ENCODE measurements at places on chromosomes 2 and 18.

GRCh38 chr2:148716378-148716920, 71.9 kb downstream of the EPC2 start:
- no peak for DNase-seq

GRCh38 chr2:137173463-137173862, 408.1 kb downstream of the THSD7B start:
- DNase-seq = no peak

DNA sequence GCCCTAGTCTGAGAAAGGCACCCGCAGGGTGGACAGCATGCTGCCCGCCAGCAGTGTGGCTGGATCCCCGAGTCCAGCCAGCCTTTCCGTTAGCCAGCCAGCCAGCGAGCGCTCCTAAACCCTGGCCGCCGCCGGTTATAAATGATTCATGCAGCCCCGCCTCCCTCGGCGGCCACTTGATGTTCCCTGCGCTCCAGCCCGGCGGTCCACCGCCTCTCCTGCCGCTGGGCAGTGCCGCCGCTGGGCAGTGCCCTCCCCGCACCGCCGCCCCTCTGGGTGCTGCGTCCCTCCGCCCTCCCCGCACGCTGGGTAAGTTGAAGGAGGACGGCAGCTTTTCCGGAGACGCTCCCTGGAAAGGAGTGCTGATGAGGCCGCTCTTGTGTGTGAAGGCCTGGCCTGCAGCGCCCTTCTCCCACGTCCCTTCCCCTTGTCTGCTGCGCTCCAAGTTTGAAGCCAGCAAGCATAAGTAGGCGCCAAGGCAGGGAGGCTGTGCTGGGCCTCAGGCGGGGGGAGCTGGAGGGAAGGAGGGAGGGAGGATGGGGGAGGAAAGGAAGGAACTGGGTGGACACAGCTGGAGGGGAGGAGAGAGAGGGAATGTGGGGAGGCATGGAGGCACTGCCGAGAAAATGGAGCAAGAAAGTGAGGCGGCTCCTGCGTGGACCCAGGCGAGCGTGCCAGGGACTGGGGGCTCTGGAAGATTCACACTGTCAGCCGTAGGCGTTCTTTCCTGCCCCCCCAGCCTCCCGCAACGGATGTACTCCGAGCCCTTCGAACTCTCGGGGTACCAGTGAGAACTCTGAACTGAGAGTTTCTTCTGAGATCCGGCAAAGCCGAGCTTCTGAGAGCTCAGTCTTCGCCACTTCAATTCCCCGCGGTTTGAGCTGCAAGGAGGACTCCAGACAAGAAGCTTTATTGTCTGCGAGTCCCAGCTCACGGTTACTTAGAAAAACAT, 131.9 kb downstream of the GLI2 start:
- no peak for DNase-seq

GRCh38 chr2:65319072-65319673, 91.5 kb downstream of the ACTR2 start:
- DNase-seq = no peak

DNA sequence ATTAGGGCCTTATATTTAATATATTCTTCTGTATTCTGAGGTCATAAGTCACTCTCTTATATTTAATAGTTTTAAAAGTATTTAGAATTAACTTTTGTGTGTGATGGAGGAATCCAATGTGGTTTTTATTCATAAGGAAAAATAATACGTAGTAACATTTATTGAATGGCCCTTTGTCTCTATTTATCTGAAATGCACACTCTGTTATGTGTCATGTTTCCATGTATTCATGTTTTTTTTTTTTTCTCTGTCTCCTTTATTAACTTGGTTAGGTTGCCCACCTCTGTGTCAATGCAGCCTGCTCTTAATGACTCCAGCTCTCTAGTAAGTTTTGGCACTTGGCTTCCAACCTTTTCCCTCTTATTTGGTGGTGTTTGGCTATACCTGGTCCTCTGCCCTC, 33.8 kb downstream of the RNF144A start:
- no peak for DNase-seq

DNA sequence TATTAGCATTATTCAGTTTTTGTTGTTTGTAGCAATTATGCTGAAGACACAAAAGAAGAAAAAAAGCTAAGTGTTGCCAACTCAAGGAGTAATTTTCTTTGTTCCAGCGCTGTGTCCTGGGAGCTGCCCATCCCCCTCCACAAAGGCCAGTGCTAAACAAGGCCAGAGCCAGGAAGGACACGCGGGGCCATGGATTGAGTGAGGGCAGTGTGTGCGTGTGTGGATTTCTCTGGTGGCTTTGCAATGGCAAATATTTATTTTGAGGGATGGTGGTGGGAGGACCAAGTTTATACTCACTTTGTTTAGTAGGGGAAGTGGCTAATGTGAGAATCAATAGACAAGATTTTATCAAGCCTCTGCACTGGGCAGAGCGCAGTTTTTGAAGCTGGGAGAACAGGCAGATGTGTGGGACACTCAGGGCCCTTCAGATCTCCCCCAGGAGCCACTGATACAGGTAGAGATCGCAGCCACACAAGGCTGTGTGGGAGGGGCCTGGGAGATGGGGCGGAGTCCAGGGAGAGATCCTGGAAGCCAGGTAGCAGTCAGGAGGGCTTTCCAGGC, 11.4 kb downstream of the AGAP1 start:
- DNase-seq = peak; percentile 60

DNA sequence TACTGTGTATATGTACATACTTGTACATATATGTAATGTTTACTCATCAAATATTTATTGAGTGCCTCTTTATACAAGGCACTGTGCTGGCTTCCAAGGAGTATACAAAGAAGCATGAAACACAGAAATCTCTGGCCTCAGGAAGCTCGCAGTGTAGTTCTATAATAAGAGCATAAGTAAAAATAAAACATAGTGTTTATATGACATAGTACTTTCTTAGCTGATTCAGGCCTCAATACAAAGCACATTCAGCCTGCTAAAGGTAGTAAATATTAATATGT, 13.9 kb downstream of the STAMBP start:
- no peak for DNase-seq

DNA sequence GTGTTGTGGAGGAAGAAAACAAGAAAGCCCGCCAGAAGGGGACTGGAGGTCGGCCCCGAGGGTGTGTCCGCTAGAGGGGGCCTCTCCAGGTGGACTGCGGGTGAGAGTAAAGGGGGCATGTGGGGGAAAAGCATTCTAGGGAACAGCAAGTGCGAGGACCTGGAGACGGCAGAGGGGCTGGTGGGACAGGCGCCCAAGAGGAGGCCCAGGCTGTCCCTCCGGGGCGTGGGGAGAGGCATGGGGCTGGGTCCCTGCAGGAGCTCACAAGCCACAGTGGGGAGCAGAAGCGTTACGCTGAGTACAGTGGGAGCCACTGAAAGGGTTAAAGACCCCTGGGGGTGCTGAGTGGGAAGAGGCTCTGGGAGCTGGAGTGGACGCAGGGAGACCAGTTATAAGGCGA, 1.6 kb upstream of the KLF11 start:
- no peak for DNase-seq

DNA sequence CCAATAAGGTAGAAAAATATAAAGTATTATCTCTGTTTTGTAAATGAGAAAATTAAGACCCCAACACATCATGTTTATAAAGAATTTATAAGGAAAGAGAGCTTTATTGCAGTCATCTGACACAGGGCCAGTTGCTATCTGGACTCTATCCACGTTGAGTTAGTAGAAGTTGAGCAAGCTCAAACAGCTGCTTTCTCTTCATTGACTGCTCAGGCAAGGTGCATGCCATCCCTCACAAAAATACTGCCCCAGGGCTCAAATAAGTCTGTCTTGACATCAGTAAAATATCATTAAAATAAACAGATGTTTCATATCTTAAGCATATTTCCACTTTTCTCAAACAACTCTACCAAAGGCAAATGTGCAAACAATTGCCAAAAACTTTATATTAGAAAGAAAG, 14.8 kb downstream of the COL5A2 start:
- no peak for DNase-seq

DNA sequence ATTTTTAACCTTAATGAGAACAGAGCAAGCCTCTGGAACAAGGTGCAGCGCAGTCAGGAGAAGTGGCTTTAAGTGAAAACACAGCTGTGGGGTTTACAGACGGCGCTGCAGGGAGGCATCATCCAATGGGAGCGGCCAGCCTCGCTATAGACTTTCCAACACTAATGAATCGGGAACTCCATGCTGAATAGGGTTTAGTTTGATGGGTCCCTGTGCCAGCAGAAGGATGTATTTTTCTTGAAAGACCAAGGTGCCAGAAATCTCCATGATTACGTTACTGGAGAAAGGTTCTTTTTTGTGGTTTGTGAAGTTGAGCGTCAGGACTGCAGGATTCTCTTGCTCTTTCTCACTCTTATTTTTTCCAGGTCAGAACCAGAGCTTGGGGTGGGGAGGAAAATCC, 87.9 kb upstream of the ALPP start:
- no peak for DNase-seq

DNA sequence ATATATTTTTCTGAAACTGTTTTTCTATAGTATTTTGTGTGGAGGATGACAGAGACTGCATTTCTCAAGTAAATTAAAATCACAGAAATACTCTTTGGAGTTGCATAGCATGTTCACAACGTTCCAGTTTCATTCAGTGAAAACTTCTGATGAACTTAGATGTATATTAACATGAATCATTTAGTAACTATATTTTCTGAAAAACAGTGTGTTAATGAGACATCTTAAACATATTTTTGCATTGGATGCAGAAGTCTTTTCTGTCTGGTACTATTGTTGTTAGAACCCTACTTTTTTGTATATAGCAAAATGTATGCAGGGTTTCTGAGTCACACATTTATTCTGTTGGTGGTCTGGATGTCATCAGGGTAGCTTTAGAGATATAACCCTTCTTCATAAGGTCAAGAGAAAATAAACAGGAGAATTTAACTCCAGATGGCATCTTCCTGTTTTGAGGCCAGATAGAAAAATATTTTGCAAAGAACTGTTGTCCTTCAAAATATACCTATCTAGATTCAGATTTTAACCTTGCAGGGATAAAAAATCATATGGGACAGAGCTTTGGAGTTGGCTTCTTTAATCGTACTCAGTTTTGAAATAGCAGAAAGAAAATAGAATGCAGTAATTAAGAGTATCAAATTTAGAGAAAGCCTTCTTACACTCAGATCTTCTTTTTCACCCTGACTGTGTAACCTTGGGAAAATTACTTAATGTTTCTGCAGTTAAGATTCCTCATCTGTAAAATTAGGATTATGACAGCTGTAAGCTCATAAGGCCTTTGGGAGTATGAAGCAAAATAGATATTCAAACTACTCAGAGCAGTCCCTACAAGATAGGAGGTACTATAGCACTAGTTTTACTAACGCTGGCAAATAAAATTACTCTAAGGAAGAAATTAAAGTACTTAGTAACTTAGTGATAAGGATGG, 5.3 kb downstream of the COL3A1 start:
- DNase-seq = no peak

DNA sequence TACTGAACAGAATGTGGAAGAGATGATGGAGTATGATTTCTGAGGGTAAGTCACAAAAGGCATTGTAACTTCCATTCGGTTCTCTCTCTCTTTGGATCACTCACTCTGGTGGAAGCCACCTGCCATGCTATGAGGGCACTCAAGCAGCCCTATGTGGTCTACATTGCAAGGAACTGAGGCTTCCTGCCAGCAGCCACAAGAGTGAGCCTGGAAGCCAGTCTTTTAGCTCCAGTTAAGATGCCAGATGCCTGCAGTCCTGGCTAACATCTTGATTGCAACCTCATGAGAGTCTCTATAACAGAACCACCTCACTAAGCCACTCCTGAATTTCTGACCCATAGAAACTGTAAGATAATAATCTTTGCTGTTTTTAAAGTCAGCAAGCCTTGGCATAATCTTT, 935.7 kb downstream of the LRP1B start:
- no peak for DNase-seq

- no peak for DNase-seq
Measured at GRCh38 chr2:119292226-119292625, 68.6 kb downstream of the STEAP3 start.

GRCh38 chr2:12803607-12804006, 86.9 kb downstream of the TRIB2 start:
- DNase-seq = no peak

GRCh38 chr2:160479269-160479668, 14.3 kb downstream of the RBMS1 start:
- no peak for DNase-seq

DNA sequence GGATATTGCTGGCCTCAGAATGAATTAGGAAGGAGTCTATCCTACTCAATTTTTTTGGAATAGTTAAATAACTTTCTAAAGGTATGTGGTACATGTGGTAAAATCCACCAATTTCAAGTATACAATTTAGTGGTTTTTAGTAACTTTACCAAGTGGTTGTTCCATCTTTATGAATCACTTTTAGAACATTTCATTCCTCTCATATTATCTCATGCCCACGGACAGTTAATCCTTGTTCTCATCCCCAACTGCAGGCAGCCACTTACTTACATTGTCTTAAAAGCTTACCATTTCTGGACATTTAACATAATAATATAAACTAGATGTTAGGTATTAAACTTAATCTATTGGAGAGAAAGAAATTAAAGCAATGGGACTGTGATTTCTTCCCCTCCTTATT, 146.3 kb upstream of the ZC3H15 start:
- no peak for DNase-seq

DNA sequence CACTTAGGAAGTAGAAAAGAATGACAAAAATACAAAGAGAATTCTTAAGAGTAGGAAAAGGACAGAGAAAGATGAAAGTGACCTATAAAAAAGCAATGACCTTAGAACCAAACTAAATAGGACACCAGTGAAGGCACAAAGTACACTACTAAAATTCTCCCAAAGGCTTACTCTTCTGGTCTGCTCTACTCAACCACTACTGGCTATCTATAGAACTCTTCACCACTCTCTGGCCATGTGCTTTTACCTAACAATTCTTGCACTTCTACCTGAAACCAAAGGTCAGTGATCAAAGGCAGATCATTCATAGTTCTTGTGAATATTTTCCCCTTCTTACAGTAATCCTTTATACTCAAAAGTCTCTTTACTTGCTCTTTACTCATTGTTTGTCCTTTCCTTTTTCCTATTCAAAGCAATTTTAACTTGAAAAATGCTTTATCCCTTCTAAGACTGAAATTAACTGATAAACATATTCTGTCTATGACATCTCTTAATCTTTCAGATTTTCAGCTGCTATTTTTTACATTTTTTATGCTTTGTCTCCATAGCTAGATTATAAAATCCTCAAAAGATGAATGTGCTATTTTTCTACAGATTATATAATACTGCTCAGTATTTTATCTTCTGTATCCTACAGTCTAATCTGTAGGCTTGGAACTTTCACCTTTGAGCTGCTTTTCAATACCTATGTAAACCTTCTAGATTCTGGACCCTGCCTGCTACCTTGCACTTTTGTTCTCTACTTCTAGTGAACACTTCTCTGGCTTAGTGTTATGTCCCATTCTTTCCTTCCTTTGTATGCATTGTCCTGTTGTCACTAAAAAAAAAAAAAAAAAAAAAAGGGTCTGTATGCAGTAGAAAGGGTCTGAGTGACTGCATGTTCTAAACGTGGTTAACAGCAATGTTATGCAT, 64.6 kb downstream of the NCKAP1 start:
- no peak for DNase-seq

- peak; percentile 46 for DNase-seq
Measured at GRCh38 chr2:9206991-9207640, 504 bp downstream of the ASAP2 start.

Data from HuH-7.5 (cell line).